ENCODE measurements at places on chromosomes 5 and 9. TPM values are rescaled to one million over a fixed set of nuclear protein-coding genes. Genes with fewer than 3 reads are reported as not detected.

The GPR21 gene
- 1.1 TPM for total RNA-seq

The SPATA31D4 gene
- total RNA-seq = not detected

The ZFP37 gene
- total RNA-seq = 4.5 TPM

The PKD2L2 gene
- total RNA-seq = not detected

The AIF1L gene
- 0.16 TPM for total RNA-seq

The WDR38 gene
- total RNA-seq = not detected

The PCDHGC4 gene
- 6.3 TPM for total RNA-seq

The FLT4 gene
- 0.16 TPM for total RNA-seq

The SPINK13 gene
- total RNA-seq = not detected

The CXCL14 gene
- 2.1 TPM for total RNA-seq

The NR4A3 gene
- total RNA-seq = 0.24 TPM

The LMBRD2 gene
- 13.7 TPM for total RNA-seq

The TAF11L10 gene
- total RNA-seq = not detected

The PCDHB13 gene
- 1.2 TPM for total RNA-seq

The SLC6A3 gene
- not detected for total RNA-seq

The MSX2 gene
- total RNA-seq = 20.3 TPM

The SLC34A3 gene
- total RNA-seq = under 0.01 TPM

The PIP5KL1 gene
- total RNA-seq = 2.9 TPM

The SPINK7 gene
- total RNA-seq = not detected

The PCDHA3 gene
- 0.32 TPM for total RNA-seq

The SLC1A3 gene
- total RNA-seq = 136 TPM

The IFNA13 gene
- not detected for total RNA-seq

The C9orf50 gene
- 0.61 TPM for total RNA-seq

The ZNF454 gene
- 0.85 TPM for total RNA-seq

The SAPCD2 gene
- total RNA-seq = 1.8 TPM

The SIT1 gene
- not detected for total RNA-seq

The SPOUT1 gene
- 20.4 TPM for total RNA-seq

The PCDHB14 gene
- total RNA-seq = 0.61 TPM

The STC2 gene
- 553 TPM for total RNA-seq

The PCDHB8 gene
- total RNA-seq = 1.2 TPM

The FBXL7 gene
- 29.2 TPM for total RNA-seq

The MAN1B1 gene
- total RNA-seq = 82.9 TPM

The PTRH1 gene
- total RNA-seq = 13.8 TPM

The PAEP gene
- total RNA-seq = not detected

The FOXD4L5 gene
- total RNA-seq = 0.16 TPM

The BARX1 gene
- total RNA-seq = not detected

The GADD45G gene
- total RNA-seq = 0.81 TPM

The PCDHGA10 gene
- total RNA-seq = 19.1 TPM

The LCNL1 gene
- total RNA-seq = 2.4 TPM

Measured in hair follicle dermal papilla cell (primary cell).